Smooth muscle cell of bladder (primary cell): ENCODE measurements at places on chromosomes 11 and 22. TPM values are rescaled to one million over a fixed set of nuclear protein-coding genes. Genes with fewer than 3 reads are reported as not detected.

WNT7B gene
- total RNA-seq: not detected in 2 replicates

AQP11 gene
- total RNA-seq: 2.8 and 6.0 TPM in 2 replicates

C11orf52 gene
- total RNA-seq: 0.83 TPM in 1 of 2 replicates, not detected in the other

GAB4 gene
- total RNA-seq: not detected in 2 replicates

HORMAD2 gene
- total RNA-seq: under 0.01 TPM in 1 of 2 replicates, not detected in the other

MRGPRF gene
- 29.7 and 29.9 TPM in 2 replicates for total RNA-seq

KRTAP5-3 gene
- total RNA-seq: not detected in 2 replicates

FZD4 gene
- total RNA-seq: 30.6 and 33.7 TPM in 2 replicates

ASPHD2 gene
- total RNA-seq: 2.0 and 2.5 TPM in 2 replicates

MS4A7 gene
- not detected in 2 replicates for total RNA-seq

SLC22A25 gene
- total RNA-seq: not detected in 2 replicates

MYRF gene
- total RNA-seq: under 0.01 and 0.65 TPM in 2 replicates

C11orf86 gene
- total RNA-seq: 0.28 TPM in 2 replicates

TYR gene
- total RNA-seq: not detected in 2 replicates

OR4D5 gene
- under 0.01 TPM in 1 of 2 replicates, not detected in the other for total RNA-seq

RPS19BP1 gene
- total RNA-seq: 33.9 and 36.4 TPM in 2 replicates

KDM4D gene
- total RNA-seq: 0.37 and 0.43 TPM in 2 replicates

DBX1 gene
- total RNA-seq: not detected in 2 replicates

ART5 gene
- 0.37 TPM in 1 of 2 replicates, not detected in the other for total RNA-seq

HBB gene
- not detected in 2 replicates for total RNA-seq

LINC01488 gene
- not detected in 2 replicates for total RNA-seq

PDGFD gene
- 33.5 and 49.4 TPM in 2 replicates for total RNA-seq

SULT4A1 gene
- total RNA-seq: 0.09 and 0.14 TPM in 2 replicates

OR4C11 gene
- total RNA-seq: not detected in 2 replicates

SHANK3 gene
- 0.57 and 0.74 TPM in 2 replicates for total RNA-seq

SHISA8 gene
- total RNA-seq: not detected in 2 replicates

CLCF1 gene
- total RNA-seq: 3.4 and 4.4 TPM in 2 replicates

ADAMTS8 gene
- 0.28 and 1.7 TPM in 2 replicates for total RNA-seq

ZC3H12C gene
- total RNA-seq: 15.1 and 16.7 TPM in 2 replicates

APBB1 gene
- 45.8 and 46.4 TPM in 2 replicates for total RNA-seq

GPR83 gene
- under 0.01 TPM in 1 of 2 replicates, not detected in the other for total RNA-seq

RTN4R gene
- total RNA-seq: 0.14 and 0.28 TPM in 2 replicates

KCNK4 gene
- total RNA-seq: not detected in 2 replicates

RAB38 gene
- 1.4 and 1.5 TPM in 2 replicates for total RNA-seq

OR52K2 gene
- total RNA-seq: not detected in 2 replicates
